ENCODE measurements at places on chromosomes 4 and X. TPM values are rescaled to one million over a fixed set of nuclear protein-coding genes. Genes with fewer than 3 reads are reported as not detected.

The PRRG1 gene
- 18.1 TPM for total RNA-seq

The FAM149A gene
- 0.45 TPM for total RNA-seq

The VCX3B gene
- total RNA-seq: not detected

The NHSL2 gene
- total RNA-seq: 0.19 TPM

The CLDN34 gene
- total RNA-seq: not detected

The COL25A1 gene
- 85.7 TPM for total RNA-seq

The BTK gene
- total RNA-seq: not detected

The TRIM60 gene
- not detected for total RNA-seq

The DUSP21 gene
- not detected for total RNA-seq

The ESX1 gene
- not detected for total RNA-seq

The SSX4B gene
- 0.78 TPM for total RNA-seq

The ANKRD50 gene
- total RNA-seq: 20.0 TPM

The NAT8L gene
- 8.2 TPM for total RNA-seq

The HDAC8 gene
- 25.0 TPM for total RNA-seq

The CYLC1 gene
- total RNA-seq: not detected

The AP1S2 gene
- total RNA-seq: 61.2 TPM

The STBD1 gene
- 15.8 TPM for total RNA-seq

The ALPK1 gene
- 24.1 TPM for total RNA-seq

The DCAF12L2 gene
- total RNA-seq: not detected

The KLB gene
- not detected for total RNA-seq

The DIPK2B gene
- total RNA-seq: not detected

The AKAP14 gene
- total RNA-seq: not detected

The HSFX4 gene
- total RNA-seq: not detected

The FABP2 gene
- not detected for total RNA-seq

The VSIG4 gene
- total RNA-seq: not detected

The EIF1AX gene
- 45.1 TPM for total RNA-seq

The LIMCH1 gene
- 83.0 TPM for total RNA-seq

The CD40LG gene
- total RNA-seq: not detected

The GAGE12E gene
- not detected for total RNA-seq

The USP26 gene
- total RNA-seq: not detected

The CNKSR2 gene
- total RNA-seq: not detected

The RBM47 gene
- not detected for total RNA-seq

The ADH6 gene
- not detected for total RNA-seq

The WDR45 gene
- 64.3 TPM for total RNA-seq

The RNF150 gene
- 1.5 TPM for total RNA-seq

The MAOB gene
- not detected for total RNA-seq

The AFF2 gene
- total RNA-seq: 3.2 TPM

The COX7B2 gene
- total RNA-seq: not detected

The ASB9 gene
- 1.1 TPM for total RNA-seq

The P2RY8 gene
- not detected for total RNA-seq

The MAP3K15 gene
- not detected for total RNA-seq

The XAGE1A gene
- not detected for total RNA-seq

The NIPAL1 gene
- 3.1 TPM for total RNA-seq

The IGSF1 gene
- not detected for total RNA-seq

The SRPK3 gene
- total RNA-seq: 252 TPM

The ADAMTS3 gene
- not detected for total RNA-seq

The MEPE gene
- not detected for total RNA-seq

Measured in myocyte (in vitro differentiated cells).